A549 (cell line): ENCODE measurements at places on chromosomes 12 and 14. TPM values are rescaled to one million over a fixed set of nuclear protein-coding genes. Genes with fewer than 3 reads are reported as not detected.

GCH1 gene
- 2.9 to 3.0 TPM (median 3.0 TPM) in 3 replicates for polyA plus RNA-seq

RASAL1 gene
- polyA plus RNA-seq = 0.18 to 0.30 TPM (median 0.30 TPM) in 3 replicates

DHRS4L2 gene
- polyA plus RNA-seq = 25.6 to 28.1 TPM (median 27.0 TPM) in 3 replicates

AQP2 gene
- polyA plus RNA-seq = not detected in 3 replicates

SPTB gene
- 1.4 to 2.1 TPM (median 1.9 TPM) in 3 replicates for polyA plus RNA-seq

MUCL1 gene
- polyA plus RNA-seq = not detected in 3 replicates

SCARB1 gene
- polyA plus RNA-seq = 151 to 160 TPM (median 154 TPM) in 3 replicates

CCDC175 gene
- polyA plus RNA-seq = not detected in 3 replicates

STRAP gene
- 191 to 209 TPM (median 201 TPM) in 3 replicates for polyA plus RNA-seq

RNASE7 gene
- not detected in 3 replicates for polyA plus RNA-seq

NRL gene
- polyA plus RNA-seq = 0.84 to 0.93 TPM (median 0.88 TPM) in 3 replicates

GRCh38 chr12:27260746-27261145 is 16.7 kb downstream of the STK38L start:
- no peak for DNase-seq

DNA sequence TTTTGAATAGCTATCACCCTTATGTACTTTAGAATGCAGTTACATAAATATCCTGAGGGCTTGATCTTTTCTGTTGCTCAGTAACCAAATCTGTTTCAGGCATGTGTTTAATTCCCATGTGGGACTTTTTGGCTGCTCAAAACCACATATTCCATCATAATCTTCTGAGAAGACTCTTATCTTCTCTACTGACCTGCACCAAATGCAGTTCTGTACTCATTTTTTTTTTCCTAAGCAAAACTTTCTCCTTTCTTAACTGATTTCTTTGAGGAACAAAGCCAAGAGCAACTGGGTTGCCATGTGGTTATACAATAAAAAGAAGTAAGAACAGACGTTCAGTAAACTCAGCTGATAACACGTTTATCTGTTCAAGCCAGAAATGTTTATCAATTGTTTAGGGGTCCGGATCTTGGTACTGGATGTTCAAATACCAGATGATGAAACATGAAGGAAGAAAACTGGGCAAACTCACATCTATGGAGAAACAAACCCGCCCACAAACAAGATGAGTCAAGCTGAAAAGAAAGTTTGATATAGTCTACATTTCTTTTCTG is 50.1 kb downstream of the TMEM132C start:
- no peak for DNase-seq

DNA sequence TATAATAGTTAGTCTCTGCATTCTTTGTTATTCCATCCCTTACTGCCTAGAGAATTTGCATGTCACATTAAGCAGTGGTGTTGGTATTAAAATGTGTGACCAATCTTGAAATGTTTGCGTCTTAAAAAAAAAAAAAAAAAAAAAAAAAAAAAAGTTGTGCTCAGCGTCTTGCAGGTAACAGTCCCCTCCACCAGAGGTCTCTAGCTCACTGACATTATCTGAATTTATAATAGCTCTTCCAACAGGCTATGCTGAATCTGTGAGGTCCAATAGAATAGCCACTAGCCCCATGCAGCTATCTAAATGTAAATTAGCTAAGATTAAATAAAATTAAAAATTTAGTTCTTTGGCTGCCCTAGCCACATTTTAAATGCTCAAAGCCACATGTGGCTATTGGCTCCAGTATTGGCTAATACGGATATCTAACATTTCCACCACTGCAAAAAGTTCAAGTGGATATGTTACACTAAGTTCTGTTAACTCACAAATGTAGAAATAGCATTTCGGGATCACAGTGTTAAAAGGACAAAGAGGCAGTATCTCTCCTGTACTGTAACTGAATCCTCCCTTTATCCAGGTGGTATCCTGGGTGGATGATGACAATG is 28.7 kb downstream of the NKX2-8 start:
- DNase-seq = peak; percentile 64

DNA sequence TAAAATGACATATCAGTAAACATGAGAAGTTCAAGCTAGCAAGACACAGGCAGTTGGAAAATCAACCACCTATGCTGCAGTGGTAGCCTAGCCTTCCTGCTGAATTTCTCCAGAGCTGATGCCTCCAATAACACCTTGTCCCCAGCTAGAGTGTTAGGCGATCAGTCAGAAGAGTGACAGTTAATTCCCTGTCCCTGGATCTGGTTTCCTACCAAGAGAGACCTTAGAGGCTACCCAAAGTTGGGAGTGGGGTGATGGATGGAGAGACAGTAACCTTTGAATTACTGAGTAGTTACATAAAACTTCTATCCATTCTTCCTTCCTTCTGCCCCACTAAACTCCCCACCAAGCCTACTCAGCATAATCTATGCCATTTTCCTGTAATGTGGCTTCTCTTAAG is 1.9 kb upstream of the ANO2 start:
- DNase-seq = no peak

GRCh38 chr12:6925540-6926279 is 2.0 kb upstream of the ATN1 start:
- peak; percentile 91 for DNase-seq

DNA sequence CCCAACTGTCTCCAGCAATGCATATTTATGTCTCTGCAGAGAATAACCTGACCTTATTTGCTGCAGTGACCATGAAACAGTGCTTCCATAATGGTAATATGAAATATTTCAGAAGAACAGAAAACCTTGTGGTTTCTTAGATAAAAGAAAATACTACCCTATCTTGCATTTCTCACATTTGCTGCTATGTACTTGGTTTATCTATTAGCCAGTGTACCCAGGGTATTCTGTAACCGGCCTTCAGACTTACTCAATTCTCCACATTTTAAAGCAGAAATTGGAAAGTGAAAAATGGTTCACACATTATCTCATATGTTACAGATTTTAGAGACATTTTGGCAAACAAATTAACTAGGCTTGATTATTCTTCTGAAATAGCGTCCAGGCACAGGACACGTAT is 57.9 kb upstream of the CCDC91 start:
- no peak for DNase-seq

DNA sequence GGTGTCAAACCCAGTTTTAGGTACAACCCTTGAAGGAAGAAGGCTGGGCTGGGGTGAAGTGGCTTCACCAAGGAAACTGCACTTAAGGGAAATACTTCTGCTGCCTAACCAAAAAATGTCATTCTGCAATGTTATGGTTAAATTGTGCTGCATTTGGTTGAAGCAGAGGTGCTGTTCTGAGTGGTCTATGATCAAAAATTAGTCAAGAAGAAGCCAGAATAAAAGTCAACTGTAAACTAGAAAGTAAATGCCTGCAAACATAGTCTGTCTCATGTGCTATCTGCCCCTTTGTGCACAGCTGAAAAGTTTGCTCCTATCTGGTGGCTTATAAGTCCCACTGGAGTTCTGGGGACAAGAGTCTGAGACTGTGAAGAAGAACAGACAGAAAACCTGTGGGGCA is 158.8 kb downstream of the C12orf42 start:
- no peak for DNase-seq

DNA sequence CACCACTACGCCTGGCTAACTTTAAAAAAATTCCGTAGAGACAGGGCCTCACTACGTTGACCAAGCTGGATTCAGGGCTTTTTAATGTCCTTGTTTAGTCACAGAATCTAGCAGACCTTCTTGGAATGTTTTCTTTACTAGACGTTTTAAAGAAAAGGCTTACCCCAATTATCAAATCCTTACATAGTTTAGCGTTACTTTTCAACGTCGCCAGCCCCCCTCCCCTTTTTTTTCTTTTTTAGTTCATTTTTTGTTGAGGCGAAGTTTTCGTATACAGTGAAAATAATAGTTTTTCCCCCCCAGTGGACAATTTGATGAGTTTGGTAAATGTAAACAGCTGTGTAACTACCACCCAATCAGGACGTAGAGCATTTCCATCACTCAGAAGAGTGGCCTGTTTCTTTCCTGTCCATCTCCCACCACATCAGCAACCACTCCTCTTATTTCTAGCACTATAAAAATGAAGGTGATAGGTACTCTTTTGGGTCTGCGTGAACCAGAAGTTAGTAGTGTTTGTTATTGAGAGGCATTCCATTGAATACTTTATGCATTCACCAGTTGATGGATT is 753 bp upstream of the DLGAP5 start:
- DNase-seq = peak; percentile 13

DNA sequence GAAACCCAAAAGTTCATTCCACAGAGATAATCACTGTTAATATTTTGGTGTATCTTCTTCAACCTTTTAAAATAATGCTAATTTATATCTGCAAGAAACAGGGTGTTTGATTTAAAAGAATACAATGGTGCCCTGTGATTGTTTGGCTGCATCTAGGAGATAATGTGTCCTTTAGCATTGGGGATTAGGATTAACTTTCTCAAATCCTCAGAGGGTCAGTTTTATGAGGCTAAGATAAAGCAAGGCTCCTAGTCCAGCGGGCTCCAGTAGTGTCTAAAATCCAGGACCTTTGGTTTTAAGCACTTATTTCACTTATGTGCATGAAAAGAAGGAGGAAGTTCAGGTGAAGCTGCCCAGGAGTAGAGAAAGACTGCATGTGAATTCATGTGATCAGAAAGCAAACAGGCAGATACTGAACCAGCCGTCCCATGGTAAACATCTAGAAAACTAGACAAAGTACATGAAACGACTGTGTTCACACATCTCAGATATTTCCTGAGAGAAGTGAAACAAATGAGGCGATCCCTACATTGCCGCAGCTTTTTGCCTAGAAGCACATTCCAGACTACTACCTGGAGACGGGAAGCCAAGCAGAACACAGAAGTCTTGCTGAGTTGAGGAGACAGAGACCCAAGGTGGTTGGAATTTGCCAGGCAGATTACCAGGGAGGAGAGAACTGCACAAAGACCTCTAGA is 129.1 kb upstream of the MAX start:
- no peak for DNase-seq

DNA sequence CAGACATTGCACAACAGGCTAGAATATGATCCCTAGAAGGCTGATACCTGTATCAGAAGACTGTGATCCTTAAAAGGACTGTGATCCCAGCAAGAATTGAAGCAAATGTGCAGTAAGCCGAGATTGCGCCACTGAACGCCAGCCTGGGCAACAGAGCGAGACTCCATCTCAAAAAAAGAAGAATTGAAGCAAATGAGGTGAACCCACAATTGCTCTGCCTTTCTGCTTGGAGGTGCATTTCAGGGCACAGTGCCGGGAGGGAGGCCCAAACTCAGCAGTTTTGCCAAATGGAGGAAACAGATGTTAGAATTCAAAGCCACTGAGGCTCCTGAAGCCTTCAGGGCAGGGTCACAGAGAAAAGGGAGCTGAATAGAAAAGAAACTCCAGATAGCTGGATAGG is 61.1 kb upstream of the COCH start:
- no peak for DNase-seq

GRCh38 chr14:96176811-96177211 is 27.8 kb upstream of the BDKRB2 start:
- no peak for DNase-seq

DNA sequence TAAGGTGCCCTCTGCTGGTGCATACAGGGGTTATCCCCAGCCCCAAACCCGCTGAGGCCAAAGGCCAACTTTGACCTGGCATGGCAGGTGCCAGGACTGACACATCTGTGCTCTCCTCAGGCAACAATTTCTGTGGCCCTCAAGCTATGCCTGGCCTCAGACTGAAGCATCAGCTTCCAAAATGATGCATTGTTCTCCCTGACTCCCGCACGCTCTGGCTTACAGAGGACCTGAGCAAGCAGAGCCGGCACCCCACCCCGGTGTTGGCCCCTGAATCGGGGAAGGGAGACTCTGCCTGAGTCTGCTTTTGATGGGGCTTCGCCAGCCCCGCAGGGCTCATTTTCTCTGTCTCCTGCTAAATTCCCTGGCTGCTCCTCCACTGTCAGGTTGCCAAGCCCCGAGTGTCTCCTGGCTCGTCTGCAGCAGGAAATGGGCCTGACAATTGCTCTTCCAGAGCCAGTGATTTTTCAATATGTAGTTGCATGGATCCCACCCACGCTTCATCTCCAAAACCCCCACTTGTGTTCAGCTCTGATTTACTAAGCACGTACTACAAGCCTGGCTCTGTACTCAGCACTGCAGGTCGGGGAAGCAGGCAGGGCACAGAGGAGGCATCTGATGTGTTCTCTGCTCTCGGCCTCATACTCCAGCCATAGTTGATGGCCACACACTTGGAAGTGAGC is 126.1 kb downstream of the SLC38A6 start:
- DNase-seq = peak; percentile 20

DNA sequence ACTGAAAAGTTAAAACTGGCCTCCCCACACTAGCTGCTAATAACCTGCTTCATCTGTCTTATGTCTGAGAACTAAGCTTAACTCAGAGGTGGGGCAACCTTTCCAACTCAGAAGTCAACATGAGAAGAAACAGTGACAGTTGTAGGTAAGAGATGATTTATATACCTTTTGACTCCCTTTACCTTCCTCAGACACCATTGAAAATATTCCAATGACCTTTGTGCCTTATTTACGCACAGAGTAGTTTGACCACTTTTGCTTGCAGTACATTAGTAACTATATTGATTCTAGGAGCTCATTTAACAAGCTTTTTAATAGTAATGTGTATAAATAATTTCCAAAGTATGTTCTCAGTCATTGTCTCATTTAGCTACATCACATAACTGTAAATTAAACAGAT is 77.6 kb downstream of the ALX1 start:
- DNase-seq = no peak

DNA sequence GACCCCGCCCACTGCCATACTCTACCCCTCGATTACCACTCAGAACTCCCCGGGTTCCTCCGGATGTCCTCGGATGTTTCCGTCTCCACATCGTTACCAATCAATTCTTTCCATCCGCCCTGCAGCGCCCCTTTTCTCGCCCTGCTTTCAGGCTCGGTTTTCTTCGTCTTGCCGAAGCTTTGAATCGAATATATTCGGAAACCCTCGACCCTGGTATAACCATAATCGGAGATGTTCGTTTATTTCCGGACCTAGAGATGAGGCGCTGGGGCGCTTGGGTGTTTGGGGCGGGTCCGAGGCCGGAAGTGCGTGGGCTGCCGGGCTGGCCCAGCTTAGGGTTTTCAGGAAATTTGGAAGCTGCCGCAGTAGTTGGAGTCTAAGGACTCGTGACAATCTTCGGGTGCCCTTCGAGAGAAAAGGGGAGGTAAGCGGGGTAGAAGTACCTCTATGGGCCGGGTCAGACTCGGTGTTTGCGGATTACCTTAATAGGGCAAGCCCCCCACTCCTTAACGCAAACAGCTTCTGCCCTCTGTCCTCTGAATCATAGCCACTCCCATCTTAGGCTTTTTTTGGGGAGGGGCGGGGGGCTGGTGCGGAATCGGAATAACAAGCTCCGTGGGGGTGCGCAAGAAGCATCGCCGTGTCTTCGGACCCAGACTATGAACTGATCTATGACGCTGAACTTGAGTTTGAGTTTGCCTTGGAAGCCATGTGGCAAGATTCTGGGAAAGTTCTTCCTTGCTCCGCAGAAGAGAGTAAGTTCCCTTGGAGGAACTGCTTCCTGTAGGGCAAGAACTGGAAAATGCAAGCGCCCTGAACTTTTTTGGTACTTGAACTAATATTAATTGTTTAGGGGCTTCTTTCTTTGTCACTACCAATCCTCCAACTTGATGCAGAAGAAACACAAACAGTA is at the start of gene C14orf119:
TSS of gene C14orf119 (plus strand) at position 310 of the 913 bp plus-strand sequence. CDS start 2,154 bp downstream, outside the sequence.
- DNase-seq = peak; percentile 98

- no peak for DNase-seq
Observed at GRCh38 chr14:76882651-76883050, 56.4 kb downstream of the LRRC74A start.
